ENCODE measurements at places on chromosomes 7 and 10.

- no peak for DNase-seq
Measured at GRCh38 chr10:72041491-72041890, 46.9 kb downstream of the SPOCK2 start.

DNA sequence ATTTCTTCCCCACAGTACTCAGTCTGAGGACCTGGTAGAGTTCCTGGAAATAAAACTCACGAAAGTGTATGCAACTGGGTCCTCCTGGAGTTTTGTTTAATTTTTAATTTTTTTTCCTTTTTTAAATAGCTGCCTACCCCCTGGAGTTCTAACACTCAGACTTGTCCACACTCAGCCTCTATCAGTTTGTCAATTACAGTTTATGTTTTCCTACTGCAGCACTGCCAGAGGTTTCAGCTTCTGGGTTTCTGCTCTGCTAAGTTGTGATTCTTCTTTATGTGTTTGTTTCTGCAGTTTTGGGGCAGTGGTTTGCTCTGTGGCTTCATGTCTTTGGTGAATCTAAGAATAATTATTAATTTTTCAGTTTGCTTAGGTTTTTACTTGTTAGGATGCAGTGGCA lies 59.2 kb downstream of the TBC1D12 start:
- no peak for DNase-seq

DNA sequence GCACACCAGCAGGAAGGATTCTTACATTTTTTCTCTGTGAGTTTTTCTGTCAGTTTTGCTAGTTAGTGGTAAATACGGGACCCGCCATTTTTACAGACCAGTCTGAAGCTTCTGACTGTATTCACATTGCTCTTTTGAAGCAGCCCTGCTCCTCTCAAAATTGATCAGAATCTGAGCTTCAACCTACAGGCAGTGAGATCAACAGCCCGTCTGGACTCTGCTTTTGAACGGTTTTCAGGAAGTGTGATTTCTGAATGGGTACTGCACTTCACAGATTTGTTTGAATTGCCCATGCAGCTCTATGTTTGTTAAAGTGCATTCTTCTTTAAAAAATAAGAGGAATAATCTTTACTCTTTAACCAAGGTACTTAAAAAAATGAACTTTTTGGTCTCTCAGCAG lies 8.9 kb downstream of the PURB start:
- no peak for DNase-seq

DNA sequence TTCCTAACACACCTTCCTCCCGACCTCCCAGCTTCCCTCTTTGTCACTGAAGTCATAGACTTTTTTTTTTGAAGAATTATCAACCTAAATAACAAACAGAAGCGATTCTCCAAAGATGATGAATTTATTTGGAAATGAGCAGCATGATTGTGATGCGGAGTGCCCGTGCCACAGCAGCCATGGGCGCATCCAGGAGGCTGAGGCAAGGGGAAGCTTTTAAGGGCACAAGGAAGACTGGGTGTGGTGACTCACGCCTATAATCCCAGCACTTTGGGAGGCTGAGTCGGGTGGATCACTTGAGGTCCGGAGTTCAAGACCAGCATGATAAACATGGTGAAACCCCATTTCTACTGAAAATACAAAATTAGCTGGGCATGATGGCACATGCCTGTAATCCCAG lies 16.2 kb upstream of the GIMAP8 start:
- no peak for DNase-seq

DNA sequence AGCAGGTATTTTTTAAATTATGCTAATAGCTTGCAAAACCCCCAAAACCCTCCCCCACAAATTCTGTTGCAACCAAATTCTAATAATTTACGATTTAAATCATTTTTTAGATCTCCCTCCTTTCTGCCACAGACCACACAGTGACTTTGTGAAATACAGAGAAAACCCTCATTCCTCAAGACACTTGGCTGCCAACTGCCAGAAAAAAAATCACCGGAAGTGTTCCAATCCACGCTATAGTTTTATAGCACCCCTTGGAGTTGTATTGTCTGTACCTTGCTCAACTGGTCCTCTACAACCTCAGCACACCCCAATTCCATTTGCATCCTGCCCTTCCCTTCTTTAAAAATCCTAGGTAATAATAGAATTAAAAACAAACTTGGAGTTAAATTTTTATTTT lies 560.1 kb downstream of the PARD3 start:
- DNase-seq, result no peak

GRCh38 chr7:155925682-155926081 lies 113.4 kb upstream of the SHH start:
- DNase-seq, result peak; percentile 15

DNA sequence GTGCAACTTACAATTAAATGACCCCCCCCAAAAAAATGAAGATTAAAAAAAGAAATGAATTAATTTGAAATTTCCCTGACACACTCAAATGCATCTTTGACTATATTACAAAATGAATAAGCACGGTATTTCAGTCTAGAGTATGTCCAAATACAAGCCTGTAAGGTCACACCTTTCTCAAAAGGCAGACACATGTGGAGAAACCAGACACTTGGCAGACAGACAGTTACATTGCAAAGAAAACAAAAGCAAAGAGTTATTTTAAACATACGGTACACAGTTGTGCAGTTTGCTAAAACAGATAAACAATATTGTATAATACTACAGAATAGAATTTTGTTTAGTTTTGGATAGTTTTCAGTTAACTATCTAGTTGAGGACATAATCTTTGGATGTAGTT lies 153.0 kb downstream of the ATE1 start:
- DNase-seq, result no peak

- DNase-seq, result no peak
Measured at GRCh38 chr7:6644728-6645127, 7.6 kb downstream of the ZNF316 start.

Data from activated CD4-positive, CD25-positive, alpha-beta regulatory T cell treated with anti-CD3 and anti-CD28 coated beads, Interleukin-2, amount 50 U/mL, for 72 hours (primary cell).